ENCODE measurements at places on chromosomes 7 and 10.

GRCh38 chr7:20151708-20152456 is 65.3 kb downstream of the MACC1 start:
- DNase-seq: no peak

GRCh38 chr10:43233601-43234430 is 33.0 kb downstream of the RASGEF1A start:
- DNase-seq: peak; percentile 19

- DNase-seq: no peak
Observed at GRCh38 chr7:36261019-36261754, 108.1 kb downstream of the EEPD1 start.

DNA sequence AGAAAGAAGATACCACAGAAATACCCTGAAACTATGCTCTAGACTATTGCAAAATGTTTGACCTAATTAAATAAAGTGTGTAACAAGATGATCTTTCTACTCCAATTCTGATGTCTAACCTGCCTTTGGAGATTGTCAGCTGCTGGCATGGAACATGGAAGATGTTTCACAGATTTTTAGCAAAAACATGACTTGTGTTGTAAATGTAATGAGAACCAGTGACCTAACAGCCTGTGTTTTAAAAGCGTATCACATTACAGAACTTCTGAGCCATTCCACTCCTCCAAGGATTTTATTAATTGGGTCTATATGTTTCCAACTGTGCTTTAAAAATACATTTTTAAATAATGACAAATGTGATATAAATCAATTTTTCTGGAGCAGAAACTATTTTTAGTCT is 526.3 kb upstream of the SEMA3D start:
- no peak for DNase-seq

- DNase-seq: no peak
Observed at GRCh38 chr10:118669835-118670234, 74.4 kb upstream of the PRLHR start.

GRCh38 chr10:8246548-8246947 is 192.1 kb downstream of the GATA3 start:
- no peak for DNase-seq

- no peak for DNase-seq
Observed at GRCh38 chr7:139078911-139079310, 30.6 kb downstream of the ZC3HAV1 start.

Data from activated naive CD4-positive, alpha-beta T cell treated with anti-CD3 and anti-CD28 coated beads, Interleukin-2, amount 10 ng/mL, durations not matched to agents 7 days and 5 days (primary cell).